ENCODE measurements at places on chromosomes 13 and 19. TPM values are rescaled to one million over a fixed set of nuclear protein-coding genes. Genes with fewer than 3 reads are reported as not detected.

DNA sequence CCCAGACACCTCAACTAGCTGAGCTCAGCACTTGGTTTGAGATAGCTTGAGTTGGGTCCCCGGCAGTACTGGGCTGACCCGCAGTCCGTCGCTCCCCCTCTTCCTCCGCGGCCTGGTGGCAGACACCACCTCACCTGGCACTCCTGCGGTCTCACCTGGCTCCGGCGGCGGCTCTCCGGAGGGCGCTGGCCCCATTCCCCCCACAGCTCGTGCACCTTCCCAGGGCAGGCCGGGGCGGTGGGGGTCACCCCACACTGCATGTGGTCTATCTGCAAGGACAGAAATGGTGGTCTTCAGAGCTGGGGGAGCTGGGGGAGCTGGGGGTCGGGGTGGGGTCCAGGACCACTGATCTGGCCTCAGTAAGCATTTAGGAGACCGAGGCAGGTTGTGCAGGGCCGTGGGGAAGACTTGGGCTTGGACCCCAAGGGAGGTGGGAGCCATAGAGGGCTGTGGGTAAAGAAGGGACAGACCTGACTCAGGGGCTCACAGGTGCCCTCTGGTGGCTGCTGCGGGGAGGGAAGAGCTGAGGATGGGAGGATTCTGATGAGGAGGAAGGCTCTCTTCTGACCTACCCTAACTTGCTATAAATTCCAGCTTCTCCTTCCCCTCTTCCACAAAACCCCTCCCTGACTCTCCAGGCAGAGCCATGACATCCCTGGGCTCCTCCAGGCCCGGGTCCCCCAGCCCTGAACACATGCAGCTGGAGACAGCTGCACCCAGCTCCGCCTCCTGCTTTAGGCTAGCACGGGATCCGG is 6.7 kb upstream of the PLIN4 start:
- H3K4me1 ChIP-seq: 0 out of 2 replicates have a peak, but pooled peaks cover 6% of the 10 kb centered on the region
- no peak overlapping the region for H3K27ac ChIP-seq
- no peak overlapping the region for H3K4me3 ChIP-seq
- no peaks in the 10 kb centered on the region for H3K36me3 ChIP-seq

DNA sequence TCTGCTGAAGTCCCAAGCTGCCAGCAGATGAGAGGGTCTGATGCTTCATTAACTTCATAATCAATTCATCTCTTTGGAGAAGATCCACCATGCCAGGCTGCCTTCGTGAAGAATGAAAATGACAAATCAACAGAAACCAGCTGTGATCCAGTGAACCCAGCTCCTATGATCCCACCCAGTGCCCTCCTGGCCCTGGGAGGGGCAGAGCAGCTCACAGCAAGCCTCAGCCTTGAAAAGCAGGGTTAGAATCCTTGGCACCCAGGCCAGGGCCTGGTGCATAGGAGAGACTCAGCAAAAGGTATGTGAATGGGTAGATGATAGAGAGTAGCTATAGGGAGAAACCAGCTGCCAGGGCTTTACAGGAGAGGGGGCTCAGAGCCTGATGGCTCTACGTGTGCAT is 43.6 kb upstream of the UQCRFS1 start:
- H3K4me1 ChIP-seq: no peaks in the 10 kb centered on the region
- no peak overlapping the region for H3K4me3 ChIP-seq
- peaks cover 6% of the 10 kb centered on the region for H3K27me3 ChIP-seq

DNA sequence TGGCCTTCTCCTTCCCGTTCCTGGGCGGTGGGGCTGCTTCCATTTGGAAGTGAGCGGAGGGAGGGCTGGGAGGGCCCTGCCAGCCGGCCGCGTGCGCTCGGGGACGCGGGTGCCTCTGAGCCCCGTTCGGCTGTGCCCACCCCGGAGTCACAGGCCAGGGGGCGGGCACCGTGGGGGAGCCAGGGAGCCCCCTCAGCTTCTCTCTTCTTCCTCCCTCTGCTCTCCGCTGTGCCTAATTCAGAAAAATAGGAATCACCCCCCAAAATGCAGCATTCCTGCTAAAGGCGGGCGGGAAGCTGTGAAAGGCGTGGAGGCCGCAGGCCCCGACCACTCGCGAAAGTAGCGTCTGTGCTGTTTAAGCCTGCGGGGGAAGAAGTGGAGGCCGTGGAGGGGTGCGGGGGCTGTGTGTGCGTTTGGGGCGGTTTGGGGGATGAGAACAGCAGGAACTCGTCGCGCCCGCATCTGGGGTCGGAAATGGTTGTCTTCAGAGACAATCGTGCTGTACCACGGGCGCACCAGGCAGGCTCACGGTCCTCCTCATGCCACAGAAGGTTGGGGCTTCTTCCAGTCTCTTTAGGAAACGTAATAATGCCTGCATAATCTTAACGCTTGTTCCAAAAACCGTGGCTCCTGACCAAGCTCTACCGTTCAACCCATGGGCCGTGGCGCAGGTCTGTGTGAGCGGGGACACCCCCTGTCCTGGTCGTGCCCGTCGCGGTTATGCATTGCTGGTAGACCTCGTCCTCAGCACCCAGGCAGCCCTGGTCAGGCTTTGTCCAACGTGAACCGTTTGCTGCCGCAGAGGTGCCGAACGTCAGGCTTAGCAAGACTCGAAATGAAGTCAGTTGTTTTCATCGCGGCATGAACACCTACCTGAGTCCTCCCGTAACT is 110.4 kb upstream of the SOX1 start:
- H3K27me3 ChIP-seq: no peaks in the 10 kb centered on the region
- no peak overlapping the region for H3K4me3 ChIP-seq
- no peak for DNase-seq
- H3K36me3 ChIP-seq: no peaks in the 10 kb centered on the region

Gene ELANE
- not detected for total RNA-seq

GRCh38 chr19:7654401-7654800 is 14.4 kb upstream of the RETN start:
- no peak overlapping the region for H3K4me3 ChIP-seq
- H3K27ac ChIP-seq: no peak overlapping the region
- H3K4me1 ChIP-seq: peaks cover 10% of the 10 kb centered on the region

Gene FCGBP
- 0.25 TPM for total RNA-seq

GRCh38 chr13:45316338-45316737 is 24.6 kb downstream of the TPT1 start:
- peaks cover 17% of the 10 kb centered on the region for H3K4me1 ChIP-seq
- no peak for DNase-seq
- no peaks in the 10 kb centered on the region for H3K27me3 ChIP-seq
- H3K27ac ChIP-seq: no peak overlapping the region
- no peak overlapping the region for H3K4me3 ChIP-seq

DNA sequence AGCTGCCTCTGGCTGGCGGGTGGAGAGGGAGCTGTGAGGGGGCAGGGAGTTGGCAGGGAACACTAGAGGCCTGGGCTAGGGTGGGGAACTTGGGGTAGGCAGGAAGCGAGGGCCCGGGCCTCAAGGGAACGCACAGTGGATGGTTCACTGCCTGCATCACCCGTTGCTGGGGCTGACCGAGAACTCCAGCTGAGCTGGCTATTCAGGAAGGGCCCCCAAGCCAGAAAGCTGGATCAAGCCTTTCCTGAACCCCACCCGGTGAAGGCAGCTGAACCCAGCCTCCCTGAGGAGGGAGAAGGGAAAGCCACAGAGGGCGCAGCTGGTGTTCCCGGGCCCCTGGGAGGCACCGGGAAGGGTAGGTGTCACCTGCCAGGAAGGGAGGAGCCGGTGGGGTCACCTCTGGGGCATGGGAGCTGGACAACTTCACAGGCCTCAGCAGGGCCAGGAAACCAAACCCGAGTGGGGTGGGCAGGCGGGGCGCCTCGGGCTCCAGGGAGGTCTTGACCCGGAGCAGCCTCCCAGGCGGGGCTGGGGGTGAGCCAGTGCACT is 13.9 kb downstream of the PALM start:
- H3K36me3 ChIP-seq: no peaks in the 10 kb centered on the region
- H3K4me1 ChIP-seq: no peaks in the 10 kb centered on the region
- no peak overlapping the region for H3K27ac ChIP-seq
- H3K27me3 ChIP-seq: peaks cover 6% of the 10 kb centered on the region

Gene LTBP4
- total RNA-seq: 37.8 TPM

- no peak overlapping the region for H3K27ac ChIP-seq
- no peak for DNase-seq
- peaks cover 4% of the 10 kb centered on the region for H3K27me3 ChIP-seq
- H3K4me3 ChIP-seq: no peak overlapping the region
These were observed 357.7 kb downstream of the LMO7 start for GRCh38 chr13:75993823-75994222.

Gene CGB3
- not detected for total RNA-seq

- no peaks in the 10 kb centered on the region for H3K27me3 ChIP-seq
- H3K4me3 ChIP-seq: no peak overlapping the region
- no peaks in the 10 kb centered on the region for H3K4me1 ChIP-seq
- no peaks in the 10 kb centered on the region for H3K36me3 ChIP-seq
These were observed 183.5 kb upstream of the UFM1 start for GRCh38 chr13:38166116-38166515.

GRCh38 chr19:45296355-45296754 is 26.3 kb downstream of the CKM start:
- H3K4me1 ChIP-seq: no peaks in the 10 kb centered on the region
- no peak overlapping the region for H3K27ac ChIP-seq
- no peak for DNase-seq
- peaks cover 1% of the 10 kb centered on the region for H3K27me3 ChIP-seq

- H3K27ac ChIP-seq: no peak overlapping the region
- no peak for DNase-seq
- H3K4me1 ChIP-seq: peaks cover 31% of the 10 kb centered on the region
- no peak overlapping the region for H3K4me3 ChIP-seq
- no peaks in the 10 kb centered on the region for H3K36me3 ChIP-seq
These were observed 240.0 kb upstream of the SERP2 start for GRCh38 chr13:44133626-44134025.

GRCh38 chr13:75550159-75550567 is 572 bp downstream of the UCHL3 start:
- H3K27me3 ChIP-seq: no peaks in the 10 kb centered on the region
- peaks cover 62% of the 10 kb centered on the region for H3K4me1 ChIP-seq
- H3K27ac ChIP-seq: peak overlapping the region; percentile 98
- peak; percentile 61 for DNase-seq
- peak overlapping the region; percentile 95 for H3K4me3 ChIP-seq

- peaks cover 9% of the 10 kb centered on the region for H3K4me1 ChIP-seq
- peak; percentile 12 for DNase-seq
- H3K27ac ChIP-seq: no peak overlapping the region
- no peaks in the 10 kb centered on the region for H3K36me3 ChIP-seq
These were observed 14.0 kb downstream of the SCGB2B2 start for GRCh38 chr19:34662919-34663318.

Gene CABP5
- total RNA-seq: not detected

Gene CDC42EP5
- total RNA-seq: 59.9 TPM

All from HFFc6 (cell line).